ENCODE measurements at places on chromosomes 4 and X. TPM values are rescaled to one million over a fixed set of nuclear protein-coding genes. Genes with fewer than 3 reads are reported as not detected.

Gene HEPH
- total RNA-seq = 1.8 TPM

Gene SATL1
- not detected for total RNA-seq

Gene TLR2
- under 0.01 TPM for total RNA-seq

Gene CXCL10
- not detected for total RNA-seq

Gene PCDH18
- 0.27 TPM for total RNA-seq

Gene UCHL1
- 768 TPM for total RNA-seq

Gene USP27X
- total RNA-seq = 2.7 TPM

Gene ITM2A
- 40.1 TPM for total RNA-seq

Gene MAGEE1
- total RNA-seq = 1.5 TPM

Gene RAB33B
- 30.8 TPM for total RNA-seq

Gene ZNF330
- total RNA-seq = 31.1 TPM

Gene MAGEA10
- total RNA-seq = not detected

Gene CSAG2
- total RNA-seq = not detected

Gene CLTRN
- total RNA-seq = not detected

Gene CT45A6
- not detected for total RNA-seq

Gene ING2
- 7.7 TPM for total RNA-seq

Gene C1QTNF7
- total RNA-seq = not detected
